ENCODE measurements at places on chromosomes 3 and 15.

GRCh38 chr3:177733233-177733632 lies 536.0 kb upstream of the TBL1XR1 start:
- no peak for DNase-seq

DNA sequence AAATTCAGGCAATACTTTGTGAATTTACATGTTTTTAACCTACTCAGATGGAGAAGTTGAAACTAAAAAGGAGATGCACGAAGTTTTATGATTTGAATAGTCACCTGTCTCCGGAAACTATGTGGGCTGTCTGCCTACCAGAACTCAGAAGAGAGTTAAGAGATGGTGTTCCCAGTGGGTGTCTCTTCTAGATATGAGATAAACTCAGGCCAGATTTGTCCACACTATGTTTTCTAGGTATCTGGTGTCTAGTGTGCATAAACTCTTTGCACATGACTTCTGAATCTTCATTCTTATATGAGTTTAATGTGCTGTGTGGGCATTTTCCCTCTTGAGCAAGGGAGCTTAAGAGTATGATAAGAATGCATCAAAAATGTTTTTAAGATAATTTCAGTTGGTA lies 222.8 kb downstream of the FOXP1 start:
- no peak for DNase-seq

DNA sequence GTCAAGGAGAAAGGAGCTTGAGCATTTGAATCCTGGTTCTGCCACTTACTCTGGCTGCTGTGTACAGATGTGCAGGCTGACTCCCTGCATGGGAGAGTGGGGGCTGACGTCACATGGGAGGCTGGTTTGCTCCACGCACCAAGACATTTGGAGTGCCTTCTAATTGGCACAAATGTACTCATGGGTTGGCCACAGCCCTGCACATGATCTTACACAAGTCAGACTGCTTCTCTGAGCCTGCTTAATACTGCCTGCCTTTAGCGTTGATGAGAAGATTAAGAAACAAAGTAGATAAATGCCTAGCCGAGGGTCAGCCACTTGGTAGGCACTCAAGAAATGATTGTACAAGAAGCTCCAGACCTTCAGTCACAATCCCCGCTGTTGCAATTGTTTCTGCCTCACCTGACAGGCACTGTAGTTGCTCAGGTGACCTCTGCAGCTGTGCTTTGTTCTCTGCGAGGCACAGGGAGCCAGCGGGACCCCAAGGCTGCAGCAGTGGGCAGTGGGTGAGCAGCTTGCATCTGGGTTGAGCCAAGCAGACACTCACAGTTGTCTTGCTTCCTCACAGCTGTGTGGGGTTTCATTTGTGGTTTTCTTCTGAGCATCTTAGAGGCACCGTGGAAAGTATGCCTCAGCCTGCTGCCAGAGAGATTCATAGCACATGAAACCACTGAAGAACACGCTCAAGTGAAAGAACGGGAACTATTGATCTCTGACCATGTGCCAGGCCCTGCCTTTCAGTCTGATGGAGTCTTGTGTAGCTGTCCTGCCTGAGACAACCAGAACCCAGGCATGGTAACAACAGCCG lies 33.1 kb downstream of the GRK7 start:
- no peak for DNase-seq

- no peak for DNase-seq
These were observed 62.7 kb downstream of the EXOG start for GRCh38 chr3:38558864-38559263.

DNA sequence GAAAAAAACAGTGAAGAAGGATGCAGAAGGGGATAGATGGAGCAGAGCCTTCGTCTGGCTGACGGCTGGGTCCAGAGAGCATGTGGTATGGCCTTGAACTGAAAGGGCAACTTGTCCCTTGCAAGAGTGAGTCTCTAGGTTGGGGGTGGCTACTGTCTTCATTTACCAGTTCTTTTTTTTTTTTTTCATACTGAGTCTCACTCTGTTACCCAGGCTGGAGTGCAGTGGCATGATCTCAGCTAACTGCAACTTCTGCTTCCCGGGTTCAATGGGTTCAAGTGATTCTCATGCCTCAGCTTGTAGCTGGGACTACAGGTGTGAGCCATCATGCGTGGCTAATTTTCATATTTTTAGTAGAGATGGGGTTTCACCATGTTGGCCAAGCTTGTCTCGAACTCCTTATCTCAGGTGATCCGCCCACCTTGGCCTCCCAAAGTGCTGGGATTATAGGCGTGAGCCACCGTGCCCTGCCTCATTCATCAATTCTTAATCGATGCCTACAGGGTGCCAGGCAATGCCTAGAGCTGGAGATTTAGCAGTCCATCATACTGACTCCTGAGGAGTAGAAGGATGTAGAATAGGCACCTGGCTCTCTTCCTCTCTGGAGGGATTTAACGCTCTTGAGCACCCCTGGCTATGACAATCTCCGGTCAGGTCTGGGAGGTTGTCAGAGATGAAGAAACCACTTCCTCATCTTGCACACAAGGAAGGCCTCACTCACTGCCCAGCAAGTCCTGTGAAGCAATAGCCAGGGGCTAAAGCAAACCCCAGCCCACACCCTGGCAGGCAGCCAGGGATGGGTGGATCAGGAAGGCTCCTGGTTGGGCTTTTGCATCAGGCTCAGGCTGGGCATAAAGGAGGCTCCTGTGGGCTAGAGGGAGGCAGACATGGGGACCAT lies at the start of gene CAMP:
TSS of gene CAMP (plus strand) at position 880 of the 898 bp plus-strand sequence. CDS start at position 897, 17 bp downstream.
- peak; percentile 30 for DNase-seq

GRCh38 chr3:52967398-52967797 lies 70.0 kb upstream of the STIMATE start:
- no peak for DNase-seq
